ENCODE measurements at places on chromosomes 3 and 15.

GRCh38 chr3:179146911-179147513, 1.1 kb upstream of the PIK3CA start:
- DNase-seq = no peak

DNA sequence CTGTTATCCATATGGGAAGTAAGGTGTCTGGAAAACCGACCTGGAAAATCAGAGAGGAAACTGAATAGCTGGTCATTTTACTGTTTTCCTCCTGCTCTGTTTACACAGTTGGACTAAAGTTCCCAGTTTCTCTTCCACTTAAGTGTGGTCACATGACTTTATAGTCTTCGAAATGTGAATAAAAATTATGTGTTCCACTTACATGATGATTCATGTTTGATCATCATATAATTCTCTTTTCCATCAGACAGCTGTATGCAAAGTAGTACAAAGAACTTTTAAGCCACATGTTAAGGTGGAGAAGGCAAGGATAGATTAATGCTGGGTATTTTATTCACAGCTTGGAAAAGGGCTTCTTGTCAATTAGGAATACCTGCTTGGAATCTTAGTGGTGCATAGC, 525.5 kb upstream of the BCHE start:
- DNase-seq = no peak

GRCh38 chr15:90495067-90495466, 34.7 kb upstream of the CRTC3 start:
- no peak for DNase-seq

GRCh38 chr3:3151513-3151912, 24.8 kb downstream of the TRNT1 start:
- no peak for DNase-seq

DNA sequence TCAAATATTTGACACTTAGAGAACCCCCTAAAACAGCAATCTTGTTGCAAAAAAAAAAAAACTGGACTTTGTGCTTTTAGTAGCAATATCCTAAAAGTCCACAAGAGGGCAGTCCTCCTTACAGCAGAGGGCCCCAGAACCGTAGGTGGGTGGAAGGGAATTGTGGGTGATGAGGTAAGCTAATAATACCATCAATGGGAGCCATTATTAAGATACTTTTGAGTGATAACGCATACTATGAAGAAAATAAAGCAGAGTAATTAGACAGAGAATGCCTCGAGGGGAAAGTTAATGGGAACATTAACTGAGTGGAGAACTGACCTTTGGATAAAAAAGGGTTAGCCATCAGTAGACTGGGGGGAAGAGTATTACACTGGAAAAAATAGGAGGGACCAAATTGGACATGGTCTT, 229.9 kb downstream of the THRB start:
- DNase-seq = no peak

DNA sequence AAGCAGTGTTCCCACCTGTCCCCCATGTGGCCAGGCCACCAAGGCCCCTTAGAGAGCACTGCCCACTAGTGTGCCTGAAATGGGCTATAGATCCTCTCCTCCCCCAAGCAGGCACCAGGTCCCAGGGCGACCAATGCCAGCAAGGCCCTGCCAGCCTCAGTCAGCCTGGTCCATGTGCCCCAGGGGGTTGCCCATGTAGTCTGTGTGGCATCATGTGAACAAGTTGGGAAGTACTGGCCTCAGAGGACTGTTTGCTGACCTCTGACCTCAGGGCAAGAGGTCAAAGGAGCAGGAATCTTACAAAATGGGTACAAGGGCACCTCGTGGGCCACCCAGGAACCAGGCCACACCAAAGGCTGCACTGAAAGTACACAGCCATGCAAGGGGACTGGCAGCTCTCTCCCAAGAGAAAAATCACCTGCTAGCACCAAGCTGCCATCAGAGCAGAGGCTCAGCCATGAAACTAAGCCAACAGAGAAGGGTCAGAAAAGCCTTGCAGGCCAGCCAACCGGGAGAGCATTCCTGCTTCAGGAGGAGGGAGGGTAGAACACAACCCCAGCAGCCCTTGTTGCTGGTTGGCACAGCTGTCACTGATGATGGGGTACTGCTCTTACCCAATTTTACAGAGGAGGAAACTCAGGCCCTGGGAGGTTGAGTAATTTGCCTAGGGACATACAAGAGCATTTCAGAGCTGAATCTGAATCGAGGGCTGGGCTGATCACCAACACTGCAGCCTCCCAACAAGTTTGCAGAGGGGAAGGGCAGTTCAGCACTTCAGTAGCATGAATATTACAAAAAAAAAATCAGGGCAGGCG, 5.2 kb upstream of the FURIN start:
- no peak for DNase-seq

DNA sequence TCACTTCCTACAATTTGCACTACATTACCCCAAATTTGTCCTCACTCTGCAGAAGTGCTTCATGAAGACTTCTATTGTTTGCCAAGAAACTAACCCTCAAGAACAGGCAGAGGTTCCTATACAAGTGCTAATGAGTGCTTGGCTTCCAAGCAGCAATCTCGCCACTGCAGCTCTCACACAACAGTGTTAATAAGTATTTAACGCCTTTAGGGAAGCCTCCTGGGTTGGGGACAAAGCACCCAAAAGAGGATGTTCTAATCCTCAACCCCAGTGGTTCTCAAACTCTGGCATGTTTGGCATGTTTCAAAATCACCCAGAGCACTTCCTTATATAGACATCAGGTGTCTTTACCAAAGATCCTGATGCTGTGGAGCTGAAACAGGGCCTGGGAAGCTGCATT, 64.6 kb downstream of the ZIC4 start:
- DNase-seq = no peak

- DNase-seq = no peak
Observed at GRCh38 chr15:93289941-93290617, 201.1 kb upstream of the RGMA start.

- DNase-seq = no peak
Observed at GRCh38 chr3:141804447-141804777, 41.2 kb downstream of the GRK7 start.

GRCh38 chr3:66544619-66545429, 44.0 kb upstream of the LRIG1 start:
- DNase-seq = no peak

DNA sequence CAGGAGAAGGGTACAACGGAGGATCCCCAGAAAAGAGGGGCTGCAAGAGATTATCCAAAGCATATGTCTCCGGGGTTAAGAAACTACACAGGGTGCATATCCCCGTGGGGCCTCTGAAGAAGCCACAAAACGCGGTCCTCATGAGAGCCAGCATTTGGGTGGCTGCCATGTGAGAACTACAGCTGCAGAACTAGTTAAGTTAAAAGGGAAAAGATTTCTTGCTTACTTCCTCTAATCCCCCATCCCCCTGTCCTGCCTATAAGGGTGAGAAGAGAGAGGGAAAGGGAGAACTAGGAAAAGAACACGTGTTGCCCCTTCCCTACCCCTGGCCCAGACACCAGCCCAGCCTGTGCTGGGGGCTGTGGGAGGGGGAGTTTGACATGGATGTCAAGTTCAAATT, 70.4 kb upstream of the PCSK6 start:
- DNase-seq = no peak

DNA sequence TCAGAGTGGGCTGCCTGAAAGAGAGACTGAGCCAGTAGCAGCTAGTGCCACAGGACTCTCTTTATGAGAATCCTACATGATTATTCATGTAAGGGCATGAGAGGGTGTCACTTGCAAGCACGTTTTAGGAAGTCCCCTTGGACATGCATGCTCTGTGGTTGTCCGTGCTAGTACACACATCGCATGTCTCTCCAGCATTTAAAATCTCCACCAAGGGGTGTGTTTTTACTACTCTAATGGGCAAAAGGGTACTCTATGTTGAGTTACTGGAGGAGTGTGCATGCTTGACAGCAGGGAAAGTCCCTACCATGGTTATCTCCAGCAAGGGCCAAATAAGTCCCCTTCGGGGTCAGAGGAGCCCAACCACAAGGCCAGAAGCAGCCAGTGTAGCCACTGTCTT, 70.7 kb downstream of the DCLK3 start:
- no peak for DNase-seq

GRCh38 chr15:80003171-80003570, 32.2 kb upstream of the BCL2A1 start:
- DNase-seq = no peak

GRCh38 chr15:53978253-53978906, at the start of gene UNC13C:
Gene UNC13C, plus strand, starts transcription at chr15:53978441. Its CDS starts 34,463 bp downstream, at chr15:54012904.
- no peak for DNase-seq

- no peak for DNase-seq
Observed at GRCh38 chr15:92591275-92591674, 64.3 kb downstream of the FAM174B start.

DNA sequence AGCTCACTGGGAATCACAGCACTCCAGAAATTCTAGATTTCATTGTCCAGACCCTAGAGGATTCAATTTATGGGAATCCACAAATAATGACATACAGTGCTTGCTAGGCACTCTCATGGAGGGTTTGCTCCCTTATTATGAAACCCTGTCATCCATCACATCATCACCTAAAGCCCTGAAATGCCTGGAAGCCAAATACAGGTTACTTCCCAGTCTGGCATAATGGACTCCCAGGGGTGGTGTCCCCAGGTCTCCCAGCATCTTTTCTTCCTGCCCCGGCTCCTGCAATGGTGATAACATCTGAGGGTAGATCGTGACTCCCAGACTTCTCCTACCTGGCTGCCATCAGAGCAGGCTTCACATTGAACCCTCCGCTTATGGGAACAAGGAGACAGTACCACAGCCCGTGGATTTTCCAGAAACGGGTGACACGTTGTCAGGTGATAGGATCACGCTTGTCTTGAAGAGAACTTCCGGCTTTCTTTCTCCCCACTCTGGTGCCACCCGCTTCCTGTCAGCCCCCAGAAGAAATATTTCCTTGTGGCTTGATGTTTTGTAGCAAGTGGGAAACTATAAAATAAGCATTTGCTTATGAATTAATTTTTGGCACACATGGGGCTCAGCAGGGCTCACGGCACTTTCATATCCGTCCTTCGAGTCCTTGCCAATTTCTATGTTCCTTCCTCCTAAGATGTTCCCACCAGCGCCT, 238.7 kb upstream of the BHLHE40 start:
- no peak for DNase-seq

- DNase-seq = no peak
Observed at GRCh38 chr3:28186748-28187147, 54.7 kb upstream of the CMC1 start.

- DNase-seq = no peak
Observed at GRCh38 chr3:26438325-26438940, 184.1 kb upstream of the LRRC3B start.

DNA sequence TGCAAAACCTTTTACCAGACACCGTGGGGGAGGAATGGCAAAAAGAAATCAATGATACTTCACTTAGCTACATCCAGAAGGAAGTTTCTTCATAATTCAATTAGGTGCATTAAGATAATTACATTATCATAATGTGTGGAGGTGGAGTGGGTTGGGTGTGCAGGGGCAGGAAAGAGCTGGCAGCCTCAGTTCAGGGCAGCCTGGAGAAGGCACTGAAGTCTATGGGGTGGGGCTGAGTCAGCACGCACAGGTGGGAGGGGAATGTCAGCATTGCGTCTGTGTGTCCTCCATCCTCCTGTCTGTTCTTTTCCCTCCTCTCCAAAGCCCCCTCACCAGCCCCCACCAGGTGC, 278.8 kb downstream of the GABRG3 start:
- no peak for DNase-seq

- DNase-seq = no peak
Observed at GRCh38 chr3:158522221-158523136, 48.5 kb upstream of the MLF1 start.

DNA sequence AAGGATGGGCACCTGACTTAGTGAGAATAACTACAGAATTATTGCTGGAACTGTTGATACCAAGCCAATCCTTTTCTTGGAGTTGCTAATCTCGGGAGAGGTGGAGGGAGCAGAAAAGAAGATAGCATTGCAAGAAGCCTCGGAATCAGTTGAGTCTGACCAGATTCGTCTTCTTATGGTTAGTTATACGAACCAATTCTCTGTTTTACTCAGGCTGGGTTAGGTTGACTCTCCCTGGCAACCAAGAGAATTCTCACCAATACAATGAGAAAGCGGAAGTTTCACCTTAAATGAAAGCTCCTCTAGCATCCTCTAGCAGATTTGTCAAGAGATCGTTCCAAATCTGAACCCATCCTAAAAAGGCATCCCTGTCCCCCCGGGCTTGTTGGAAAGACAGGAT, 43.5 kb upstream of the UBE2E1 start:
- no peak for DNase-seq

DNA sequence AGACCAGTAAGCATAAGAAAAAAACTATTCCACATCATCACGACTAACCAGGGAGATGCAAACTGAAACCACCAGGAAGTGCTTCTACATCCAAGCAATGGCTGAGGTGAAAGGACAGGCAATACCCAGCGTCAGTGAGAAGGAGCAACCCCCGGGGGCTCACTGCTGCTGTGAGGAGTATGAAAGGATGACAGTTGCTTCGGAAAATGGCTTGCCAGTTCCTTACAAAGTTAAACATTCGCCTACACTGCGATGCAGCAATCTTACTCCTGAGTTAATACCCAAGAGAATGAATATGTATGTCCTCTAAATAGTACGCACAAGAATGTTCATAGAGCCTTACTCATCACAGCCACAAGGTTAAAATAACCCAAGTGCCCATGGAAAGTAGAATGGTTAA, 13.3 kb upstream of the PLXNA1 start:
- no peak for DNase-seq

GRCh38 chr3:69425249-69425648, 39.4 kb upstream of the FRMD4B start:
- no peak for DNase-seq

- DNase-seq = no peak
Observed at GRCh38 chr3:56680054-56680580, 2.9 kb downstream of the TASOR start.

- no peak for DNase-seq
Observed at GRCh38 chr15:77099741-77100463, 29.0 kb upstream of the TSPAN3 start.

DNA sequence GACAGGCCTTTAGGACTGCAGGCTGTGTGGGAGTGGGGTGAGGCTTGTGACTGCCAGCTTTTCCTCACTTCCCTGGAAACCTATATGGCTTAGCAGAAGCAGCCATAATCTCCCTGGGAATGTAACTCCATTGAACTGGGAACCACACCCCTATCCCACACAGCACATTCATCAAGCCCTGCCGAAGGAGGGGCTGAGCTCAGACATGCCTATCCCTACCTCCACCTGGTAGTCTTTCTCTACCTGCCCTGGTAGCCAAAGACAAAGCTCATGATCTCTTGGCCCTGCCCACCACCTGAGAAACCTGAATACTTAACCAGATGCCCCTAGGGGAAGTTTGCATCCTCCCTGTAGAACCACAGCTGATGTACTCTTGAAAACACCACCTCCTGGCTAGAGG, 219.8 kb downstream of the UNC13C start:
- DNase-seq = no peak

- DNase-seq = no peak
Observed at GRCh38 chr3:104956620-104957345, 409.9 kb upstream of the ALCAM start.

DNA sequence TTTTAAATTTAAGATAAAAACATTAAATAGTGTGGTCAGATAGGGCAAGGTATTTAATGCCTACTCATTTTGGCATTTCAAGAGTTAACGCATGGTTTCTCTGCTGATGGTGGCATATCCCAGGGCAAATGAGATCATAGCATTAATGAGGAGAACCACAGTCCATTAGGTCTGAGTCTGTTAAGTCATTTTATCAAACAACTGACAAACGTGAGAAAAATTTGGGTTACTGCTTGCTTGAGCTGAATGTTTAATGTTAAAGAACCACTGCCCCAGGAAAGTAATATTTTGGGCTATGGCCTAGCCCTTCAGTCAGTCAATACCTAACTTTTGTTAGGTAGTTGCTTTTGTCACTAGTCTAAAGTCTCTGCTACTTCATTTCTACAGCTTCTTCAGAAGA, 37.9 kb upstream of the SLC2A2 start:
- DNase-seq = no peak

- no peak for DNase-seq
Observed at GRCh38 chr3:106610362-106610959, 741.6 kb upstream of the CBLB start.
